ENCODE measurements at places on chromosomes 3 and 15. TPM values are rescaled to one million over a fixed set of nuclear protein-coding genes. Genes with fewer than 3 reads are reported as not detected.

The MB21D2 gene
- 3.6 TPM for total RNA-seq

The ERC2 gene
- total RNA-seq = 0.19 TPM

DNA sequence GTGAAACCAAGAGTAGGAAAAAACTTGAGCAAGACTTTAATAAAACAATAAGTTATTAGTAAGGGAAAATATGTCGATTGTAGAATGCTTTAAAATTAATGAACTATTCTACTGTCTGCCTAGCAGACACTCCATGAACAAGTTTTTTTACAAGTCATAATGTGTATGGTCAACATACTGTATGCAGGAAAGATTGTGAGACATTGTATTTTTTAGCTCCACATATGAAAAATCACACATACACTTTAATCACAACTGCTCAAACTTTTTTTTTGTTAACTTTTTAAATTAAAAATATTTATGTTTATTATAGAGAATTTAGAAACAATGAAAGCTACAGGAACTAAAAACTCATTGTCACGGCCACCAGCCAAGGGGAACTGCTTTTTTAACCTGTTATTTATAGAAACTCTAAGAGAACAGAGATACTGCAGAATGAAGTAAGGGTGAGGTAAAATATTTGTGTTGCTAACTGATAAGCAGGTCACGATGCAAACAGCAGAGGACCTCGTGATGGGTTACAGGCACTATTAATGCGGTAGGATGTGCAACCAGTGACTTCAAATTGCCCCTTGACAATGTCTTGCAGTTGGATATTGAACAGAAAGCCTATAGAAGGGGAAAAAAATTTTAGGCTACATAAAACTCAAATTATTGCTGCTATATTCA lies 53.0 kb downstream of the THSD4 start:
- no peaks in the 10 kb centered on the region for H3K27me3 ChIP-seq
- H3K4me1 ChIP-seq = no peaks in the 10 kb centered on the region
- no peak overlapping the region for H3K27ac ChIP-seq
- H3K4me3 ChIP-seq = no peak overlapping the region
- H3K36me3 ChIP-seq = no peaks in the 10 kb centered on the region

The CLSTN2 gene
- total RNA-seq = 5.0 TPM

- no peak overlapping the region for H3K27ac ChIP-seq
- no peaks in the 10 kb centered on the region for H3K27me3 ChIP-seq
- H3K4me1 ChIP-seq = peaks cover 30% of the 10 kb centered on the region
- no peak for DNase-seq
- no peak overlapping the region for H3K4me3 ChIP-seq
Measured at GRCh38 chr15:93897377-93897776, 334.0 kb upstream of the MCTP2 start.

The U2SURP gene
- total RNA-seq = 64.4 TPM

DNA sequence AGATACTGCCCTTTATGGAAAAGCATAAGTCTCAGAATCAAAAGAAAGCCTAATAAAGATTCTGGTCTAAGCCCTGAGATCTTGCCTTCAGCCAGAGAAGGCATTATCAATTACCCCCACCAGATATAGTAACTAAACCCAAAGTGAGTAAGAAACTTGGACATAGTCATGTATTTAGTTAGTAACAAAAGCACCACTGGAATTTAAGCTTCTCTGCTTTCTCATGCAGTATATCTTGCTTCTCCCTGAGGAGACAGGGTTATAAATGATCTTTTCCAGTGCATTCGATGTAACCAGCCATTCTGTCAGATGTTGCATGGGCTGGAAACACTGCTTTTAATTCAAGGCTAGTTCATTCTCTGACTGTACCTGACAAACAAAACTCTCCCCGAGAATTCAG lies 946.7 kb downstream of the NAALADL2 start:
- H3K4me3 ChIP-seq = no peak overlapping the region
- no peak overlapping the region for H3K27ac ChIP-seq
- H3K27me3 ChIP-seq = no peaks in the 10 kb centered on the region
- H3K36me3 ChIP-seq = no peaks in the 10 kb centered on the region

- DNase-seq = no peak
- no peak overlapping the region for H3K4me3 ChIP-seq
- peaks cover 54% of the 10 kb centered on the region for H3K4me1 ChIP-seq
- H3K36me3 ChIP-seq = no peaks in the 10 kb centered on the region
- H3K27me3 ChIP-seq = peaks cover 26% of the 10 kb centered on the region
- no peak overlapping the region for H3K27ac ChIP-seq
Measured at GRCh38 chr15:66620744-66621344, 55.0 kb upstream of the LCTL start.

The VPS33B gene
- 7.4 TPM for total RNA-seq

The DNASE1L3 gene
- total RNA-seq = 12.1 TPM

The PTH1R gene
- 1.9 TPM for total RNA-seq

The TTLL13 gene
- total RNA-seq = not detected

DNA sequence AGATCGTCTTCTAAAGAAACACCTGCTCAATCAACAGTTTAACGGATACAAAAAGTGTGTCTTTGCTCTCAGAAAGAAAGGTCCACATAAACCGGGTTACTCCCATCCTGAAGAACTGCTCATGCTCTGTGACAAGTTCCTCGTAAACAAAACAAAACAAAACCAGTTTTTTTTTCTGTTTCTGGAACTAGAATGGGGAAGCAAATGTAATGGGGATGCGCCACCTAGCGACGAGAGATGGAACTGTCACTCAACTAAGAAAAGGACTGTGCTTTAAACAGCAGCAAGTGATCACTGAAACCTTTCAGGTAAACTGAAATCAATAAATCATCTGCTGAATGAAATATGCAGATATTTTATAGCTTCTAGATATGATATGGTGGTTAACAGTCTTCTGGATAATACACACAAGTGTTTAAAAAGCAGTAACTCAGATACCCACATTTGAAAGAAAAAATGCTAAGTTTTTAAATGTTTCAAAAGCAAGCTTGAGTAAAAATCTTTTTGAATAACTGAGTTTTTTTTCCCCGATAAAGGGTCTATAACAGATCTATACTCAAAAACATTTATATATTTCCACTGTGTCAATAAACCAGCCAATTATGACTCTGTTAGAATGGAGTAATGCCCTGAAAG lies 10.9 kb downstream of the TM2D3 start:
- H3K4me1 ChIP-seq = peaks cover 6% of the 10 kb centered on the region
- no peak overlapping the region for H3K27ac ChIP-seq
- H3K4me3 ChIP-seq = no peak overlapping the region
- no peaks in the 10 kb centered on the region for H3K27me3 ChIP-seq

DNA sequence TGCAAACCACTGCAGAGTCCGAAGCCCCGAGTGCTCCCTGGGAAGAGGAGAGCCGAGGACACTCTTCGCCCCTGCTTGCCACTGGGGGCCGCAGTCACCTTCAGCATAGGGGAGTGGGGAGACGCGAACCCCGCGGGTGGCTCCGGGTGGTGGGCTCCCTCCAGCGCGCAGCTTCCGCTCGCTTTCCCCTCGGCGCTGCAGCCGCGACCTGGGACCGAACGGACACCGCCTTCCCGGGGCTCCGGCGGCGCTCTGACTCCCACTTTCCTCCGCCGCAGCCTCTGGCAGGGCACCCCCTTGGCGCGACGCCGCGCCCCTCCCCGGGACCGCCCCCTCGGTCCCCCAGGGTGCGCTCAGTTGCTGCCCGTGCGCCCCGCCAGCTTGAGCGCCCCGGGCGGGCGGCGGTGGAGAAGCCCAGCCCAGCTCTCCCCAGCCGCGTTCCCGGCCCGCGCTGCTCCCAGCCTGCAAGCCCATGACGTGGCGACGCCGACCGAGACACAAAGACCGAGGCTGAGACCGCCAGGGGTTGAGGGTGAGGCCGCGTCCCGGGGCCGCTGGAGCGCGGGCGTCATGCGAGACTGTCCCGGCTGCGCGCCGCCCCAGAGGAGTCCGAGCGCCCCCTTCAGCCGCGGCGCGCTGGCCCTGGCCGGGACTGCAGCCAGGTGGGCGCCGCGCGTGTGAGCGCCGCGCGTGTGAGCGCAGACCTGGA lies at the start of gene MINAR1:
MINAR1 (plus strand) TSS at position 701 of the 709 bp plus-strand sequence. CDS start 23,812 bp downstream, outside the sequence.
- H3K27ac ChIP-seq = no peak within 1 kb of the TSS
- no peak for DNase-seq
- H3K36me3 ChIP-seq = no peaks in the 10 kb centered on the region
- H3K4me3 ChIP-seq = peak within 1 kb of the TSS; percentile 27

The KPNA4 gene
- 19.9 TPM for total RNA-seq

- H3K4me1 ChIP-seq = no peaks in the 10 kb centered on the region
- no peak for DNase-seq
- H3K27ac ChIP-seq = no peak overlapping the region
- no peaks in the 10 kb centered on the region for H3K36me3 ChIP-seq
- no peak overlapping the region for H3K4me3 ChIP-seq
Measured at GRCh38 chr3:5226783-5227182, 39.3 kb downstream of the EDEM1 start.

DNA sequence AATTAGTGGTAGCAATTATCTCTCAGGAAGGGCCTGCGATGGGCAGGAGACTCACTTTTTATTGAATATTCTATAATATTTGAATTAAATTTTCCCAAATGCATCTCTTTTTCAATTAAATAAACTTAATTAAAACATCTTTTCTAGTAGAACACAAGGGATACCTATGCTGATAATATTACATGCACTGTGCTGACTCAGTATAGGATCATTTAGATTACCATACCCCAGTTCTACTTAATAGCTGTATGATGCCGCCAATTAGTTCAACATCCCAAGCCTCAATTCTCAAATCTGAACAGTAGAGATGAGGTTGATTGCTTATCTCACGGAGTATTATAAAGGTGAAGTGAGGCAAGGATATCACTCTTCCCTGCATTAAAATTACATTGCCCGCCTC lies 149.2 kb downstream of the SLCO3A1 start:
- DNase-seq = no peak
- no peaks in the 10 kb centered on the region for H3K36me3 ChIP-seq
- no peaks in the 10 kb centered on the region for H3K4me1 ChIP-seq

Data from esophagus squamous epithelium (tissue), 5 donors.